Left lung (tissue), 14 donors: ENCODE measurements at places on chromosomes 16 and 17. TPM values are rescaled to one million over a fixed set of nuclear protein-coding genes. Genes with fewer than 3 reads are reported as not detected.

DNA sequence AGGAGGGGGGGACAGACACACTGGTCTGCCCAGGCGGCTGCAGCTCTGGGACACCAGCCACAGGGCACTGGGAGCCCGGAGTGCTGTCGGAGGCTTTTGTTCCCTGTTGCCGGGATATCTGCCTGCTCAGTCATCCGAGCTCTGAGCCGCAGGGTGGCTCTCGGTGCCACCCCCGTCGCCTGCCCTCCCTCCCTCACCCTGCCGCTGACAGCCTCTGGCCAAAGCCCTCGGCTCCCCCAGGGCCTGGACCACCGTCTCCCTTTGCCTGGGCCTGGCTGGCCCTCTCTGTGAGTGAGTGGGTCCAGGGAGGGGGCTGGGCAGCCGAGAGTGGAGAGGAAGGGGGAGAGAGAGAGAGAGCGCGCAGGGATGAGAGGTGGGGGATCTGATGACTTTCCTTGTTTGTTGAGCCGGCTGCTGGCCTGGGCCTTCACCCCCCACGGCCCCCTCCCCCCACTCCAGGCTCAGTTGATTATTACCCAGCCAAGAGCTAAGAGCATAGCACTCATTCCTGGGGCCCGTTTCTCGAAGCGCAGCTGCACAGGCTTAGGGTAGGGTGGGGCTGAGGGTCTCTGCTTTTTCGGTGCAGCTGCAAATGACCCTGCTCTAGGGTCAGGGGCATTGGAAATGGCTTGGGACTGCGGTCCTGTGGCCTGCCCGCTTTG, 2.7 kb downstream of the FOXJ1 start:
- peak overlapping the region; percentile 10 for H3K4me3 ChIP-seq
- H3K27me3 ChIP-seq, result peaks cover 26% of the 10 kb centered on the region

- no peak overlapping the region for H3K27ac ChIP-seq
- H3K4me3 ChIP-seq, result no peak overlapping the region
- H3K36me3 ChIP-seq, result no peaks in the 10 kb centered on the region
- DNase-seq, result peak; percentile 79
- H3K4me1 ChIP-seq, result no peaks in the 10 kb centered on the region
These were observed 47.5 kb downstream of the ADCY7 start for GRCh38 chr16:50313596-50314478.

GRCh38 chr17:36750316-36750885, 149.0 kb downstream of the MRM1 start:
- H3K4me1 ChIP-seq, result no peaks in the 10 kb centered on the region
- peaks cover 58% of the 10 kb centered on the region for H3K27me3 ChIP-seq
- H3K4me3 ChIP-seq, result no peak overlapping the region
- no peak overlapping the region for H3K27ac ChIP-seq
- H3K36me3 ChIP-seq, result no peaks in the 10 kb centered on the region

DNA sequence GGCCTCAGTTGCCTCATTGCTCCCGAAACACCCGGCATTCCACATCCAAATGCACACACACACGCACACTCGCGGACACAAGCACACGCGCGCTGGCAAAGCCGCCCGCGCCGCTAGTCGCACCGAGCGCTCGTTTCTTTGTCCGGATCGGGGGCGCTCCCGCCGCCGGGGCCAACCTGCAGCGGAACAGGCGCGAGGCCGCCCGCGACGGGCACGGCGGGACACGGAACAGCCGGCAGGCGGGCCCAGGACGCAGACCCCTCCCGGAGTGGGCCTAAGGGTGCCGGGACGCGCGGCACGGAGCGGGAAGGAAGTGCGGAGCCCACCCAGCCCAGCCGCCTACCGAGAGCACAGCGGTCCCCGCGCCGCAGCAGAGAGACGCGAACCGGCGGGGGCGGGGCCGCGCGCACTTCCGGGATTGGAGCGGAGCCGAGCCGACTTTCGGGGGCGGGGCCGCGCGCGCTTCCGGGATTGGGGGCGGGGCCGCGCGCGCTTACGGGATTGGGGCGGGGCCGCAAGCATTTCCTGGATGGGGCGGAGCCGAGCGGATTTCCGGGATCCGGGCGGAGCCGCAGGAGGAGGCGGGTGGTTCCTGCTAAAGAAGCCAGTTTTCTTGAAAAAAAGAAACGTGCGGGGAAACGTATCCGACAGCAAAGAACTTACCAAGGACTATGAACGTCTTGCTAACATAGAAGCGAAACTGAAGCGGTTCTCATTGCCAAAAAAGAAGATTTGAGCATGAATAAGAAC, at the start of gene CYBC1:
Gene CYBC1 (minus strand): TSS at position 396 of the 750 bp plus-strand sequence. CDS start 1,498 bp downstream, outside the sequence.
- peak within 1 kb of the TSS; percentile 93 for H3K4me3 ChIP-seq
- DNase-seq, result peak; percentile 93
- no peaks in the 10 kb centered on the region for H3K27me3 ChIP-seq
- peaks cover 13% of the 10 kb centered on the region for H3K4me1 ChIP-seq

- no peaks in the 10 kb centered on the region for H3K27me3 ChIP-seq
- no peak for DNase-seq
- H3K27ac ChIP-seq, result peak overlapping the region; percentile 83
- H3K4me3 ChIP-seq, result no peak overlapping the region
- peaks cover 78% of the 10 kb centered on the region for H3K4me1 ChIP-seq
- H3K36me3 ChIP-seq, result peaks cover 44% of the 10 kb centered on the region
These were observed 55.4 kb downstream of the VAC14 start for GRCh38 chr16:70745536-70746025.

G6PC1 gene
- polyA plus RNA-seq, result not detected

GRCh38 chr17:57067162-57067561, 17.9 kb upstream of the AKAP1 start:
- H3K4me1 ChIP-seq, result no peaks in the 10 kb centered on the region
- H3K27ac ChIP-seq, result no peak overlapping the region
- no peak overlapping the region for H3K4me3 ChIP-seq
- DNase-seq, result no peak
- no peaks in the 10 kb centered on the region for H3K36me3 ChIP-seq

- H3K27ac ChIP-seq, result no peak overlapping the region
- H3K36me3 ChIP-seq, result no peaks in the 10 kb centered on the region
- no peaks in the 10 kb centered on the region for H3K27me3 ChIP-seq
These were observed 6.5 kb upstream of the MTMR4 start for GRCh38 chr17:58520843-58521430.

GABARAP gene
- 457 TPM for polyA plus RNA-seq

USP7 gene
- polyA plus RNA-seq, result 132 TPM
